ENCODE measurements at places on chromosomes 11 and 22.

- DNase-seq, result no peak
Observed at GRCh38 chr11:31512117-31512516, 2.5 kb downstream of the ELP4 start.

DNA sequence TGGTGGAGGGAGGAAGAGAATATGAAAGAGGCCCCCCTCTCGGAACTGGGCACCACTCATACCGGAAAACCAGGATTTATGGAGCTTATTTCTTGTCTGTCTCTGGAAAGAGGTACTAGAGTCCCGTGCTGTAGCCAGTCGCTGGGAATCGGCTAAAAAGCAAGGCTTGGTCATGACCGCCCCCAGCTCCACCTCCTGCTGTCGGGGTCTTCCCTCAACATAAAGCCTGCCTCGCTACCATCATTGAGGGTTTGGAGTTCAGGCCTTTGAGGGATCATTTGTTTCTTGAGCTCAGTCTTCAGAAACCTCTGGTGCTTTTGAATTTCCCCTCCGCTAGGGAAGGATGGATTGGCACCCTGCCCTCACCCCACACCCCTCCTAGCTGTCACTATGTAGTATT, 97.1 kb downstream of the TSPAN18 start:
- no peak for DNase-seq

DNA sequence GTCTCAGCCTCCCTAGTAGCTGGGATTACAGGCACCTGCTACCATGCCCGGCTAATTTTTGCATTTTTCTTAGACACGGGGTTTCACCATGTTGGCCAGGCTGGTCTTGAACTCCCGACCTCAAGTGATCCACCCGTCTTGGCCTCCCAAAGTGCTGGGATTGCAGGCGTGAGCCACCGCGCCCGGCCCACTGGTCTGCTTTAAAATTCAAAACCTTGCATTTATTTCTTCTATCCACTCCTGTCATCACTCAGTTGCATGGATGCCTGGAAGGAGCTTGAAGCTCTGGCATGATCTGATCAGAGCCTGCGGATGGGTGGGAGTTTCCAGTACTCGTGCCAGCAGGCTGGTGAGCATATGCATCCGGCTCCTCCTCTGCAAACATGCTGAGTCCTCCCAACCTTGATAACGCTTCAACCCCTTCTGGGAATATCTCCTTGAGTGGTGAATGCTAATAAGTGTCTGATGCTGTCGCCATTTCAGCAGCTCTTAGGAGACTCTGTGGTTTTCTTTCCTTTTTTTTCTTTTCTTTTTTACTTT, 39.6 kb downstream of the UBASH3B start:
- peak; percentile 56 for DNase-seq

GRCh38 chr11:20045098-20045688, 115.1 kb downstream of the DBX1 start:
- no peak for DNase-seq

DNA sequence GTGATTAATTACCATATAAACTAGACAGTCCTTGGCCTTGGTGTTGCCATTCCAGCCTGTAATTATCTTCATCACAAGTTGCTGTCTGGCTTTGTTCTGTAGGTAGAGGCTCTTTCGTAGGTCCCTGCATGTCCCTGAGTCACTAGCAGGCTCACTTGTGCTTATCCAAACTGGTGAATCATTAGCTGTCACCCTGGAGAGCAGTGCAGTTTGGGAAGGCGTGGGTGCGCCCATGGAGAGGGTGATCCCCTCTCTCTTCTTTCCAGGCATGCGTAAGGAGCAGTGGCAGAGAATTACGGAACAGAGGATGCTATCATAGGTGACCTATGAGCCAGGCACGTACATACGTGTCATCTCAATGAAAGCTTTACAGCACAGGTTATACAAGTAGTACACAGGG, 11.0 kb upstream of the EHF start:
- no peak for DNase-seq

DNA sequence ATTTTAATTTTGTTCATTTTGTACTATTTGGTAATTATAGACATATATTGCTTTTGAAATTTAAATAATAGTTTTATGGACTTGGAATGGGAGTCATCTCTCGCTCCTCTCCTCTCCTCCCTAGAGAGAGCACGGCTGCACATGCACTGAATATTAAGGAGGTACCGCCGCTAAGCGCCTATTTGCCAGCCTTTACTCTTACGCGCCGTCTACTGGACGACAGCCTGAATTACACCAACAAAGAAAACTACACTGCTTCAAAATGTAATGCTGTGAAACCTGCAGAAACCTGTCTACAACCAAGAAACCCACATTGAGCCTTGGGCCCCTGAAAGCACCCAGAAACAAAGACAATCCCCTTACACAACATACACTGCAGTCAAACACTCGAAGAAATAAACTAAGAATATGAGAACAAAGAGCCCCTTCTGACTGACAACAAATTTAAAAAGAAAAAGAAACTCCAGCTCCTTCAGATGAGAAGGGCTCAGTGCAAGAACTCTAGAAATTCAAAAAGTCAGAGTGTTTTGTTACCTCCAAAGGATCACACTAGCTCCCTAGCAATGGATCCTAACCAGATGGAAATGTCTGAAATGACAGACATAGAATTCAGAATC, 737.2 kb downstream of the LRRC4C start:
- DNase-seq, result peak; percentile 8

- DNase-seq, result no peak
Observed at GRCh38 chr22:29797351-29797750, 30.2 kb downstream of the UQCR10 start.

- no peak for DNase-seq
Observed at GRCh38 chr11:26762089-26762488, 40.2 kb upstream of the SLC5A12 start.

DNA sequence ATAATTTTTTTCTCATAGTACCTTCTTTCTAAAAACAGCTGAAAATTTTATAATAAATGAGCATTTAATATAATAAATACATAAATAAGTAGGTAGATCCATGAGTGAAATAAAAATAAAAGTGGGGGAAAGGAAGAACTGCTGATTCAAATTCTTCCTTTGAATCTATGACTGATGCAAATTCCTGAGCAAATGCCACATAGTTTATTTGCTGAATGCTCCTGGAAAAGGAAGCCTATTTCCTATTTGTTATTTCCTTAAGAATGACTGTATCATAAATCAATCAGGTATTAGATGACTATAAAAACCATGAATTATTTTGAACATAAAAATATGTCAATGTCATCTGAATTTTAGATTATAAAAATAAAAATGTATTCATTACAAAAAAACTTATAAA, 16.6 kb downstream of the BTBD10 start:
- no peak for DNase-seq

GRCh38 chr11:35740061-35740799, 77.7 kb downstream of the TRIM44 start:
- no peak for DNase-seq

DNA sequence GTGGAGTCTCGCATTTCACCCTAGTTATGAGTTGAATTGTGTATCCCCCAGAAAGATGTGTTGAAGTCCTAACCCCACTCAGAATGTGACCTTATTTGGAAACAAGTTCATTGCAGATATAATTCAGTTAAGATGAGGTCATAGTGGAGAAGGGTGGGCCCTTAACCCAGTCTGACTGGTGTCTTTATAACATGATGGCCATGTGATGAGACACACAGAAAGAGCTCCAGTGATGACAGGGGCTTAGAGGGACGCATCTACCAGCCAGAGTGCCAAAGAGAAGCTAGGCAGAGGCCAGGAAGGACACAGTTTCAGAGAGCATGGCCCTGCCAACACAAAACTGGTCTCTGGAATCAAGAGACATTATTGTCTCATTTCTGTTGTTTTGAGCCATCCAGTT, 50.3 kb downstream of the LARGE1 start:
- DNase-seq, result no peak

GRCh38 chr22:48079505-48080290, 1317.2 kb downstream of the TBC1D22A start:
- DNase-seq, result no peak

- no peak for DNase-seq
Observed at GRCh38 chr22:36734171-36735058, 30.9 kb upstream of the CACNG2 start.

DNA sequence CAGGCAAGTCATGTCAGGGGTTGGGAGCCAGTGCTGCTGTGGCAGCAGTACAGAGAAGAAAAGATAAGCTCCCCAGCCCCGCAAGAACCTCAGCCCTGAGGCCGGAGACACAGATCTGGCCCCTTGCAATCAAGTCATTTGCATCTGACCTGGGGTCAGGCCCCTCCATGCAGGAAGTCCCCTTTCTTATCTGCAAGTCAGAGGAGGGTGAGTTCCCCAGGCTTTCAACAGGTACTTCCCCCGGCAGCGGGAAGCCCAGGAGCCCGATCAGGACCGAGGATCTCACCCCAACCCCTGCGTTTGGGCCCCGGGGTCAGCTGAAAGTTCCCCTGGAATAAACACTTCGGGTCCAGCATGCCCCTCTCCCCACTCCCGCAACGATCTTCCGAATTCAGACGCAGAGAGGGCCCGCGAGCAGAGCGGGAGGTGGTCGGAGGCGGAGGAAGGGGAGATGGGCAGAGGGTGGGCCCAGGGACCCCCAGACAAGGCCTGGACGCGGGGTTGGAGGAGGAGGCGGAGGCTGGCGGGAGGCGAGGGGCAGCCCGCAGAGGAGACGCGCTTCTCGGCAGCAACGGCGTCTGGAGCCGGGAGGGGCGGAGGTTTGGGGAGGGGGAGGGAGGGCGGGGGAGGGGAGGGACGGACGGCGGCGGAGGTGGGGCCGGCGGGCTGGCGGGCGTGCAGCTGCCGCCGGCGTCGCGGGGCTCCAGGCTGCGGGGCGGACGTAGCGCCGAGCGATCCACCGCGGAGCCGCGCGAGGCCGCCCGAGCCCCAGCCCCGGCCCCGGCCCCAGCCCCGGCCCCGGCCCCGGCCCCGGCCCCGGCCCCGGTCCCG, at the start of gene TSPAN18:
TSPAN18 (plus strand) TSS at position 680 of the 831 bp plus-strand sequence. CDS start 179,455 bp downstream, outside the sequence.
- peak; percentile 85 for DNase-seq

DNA sequence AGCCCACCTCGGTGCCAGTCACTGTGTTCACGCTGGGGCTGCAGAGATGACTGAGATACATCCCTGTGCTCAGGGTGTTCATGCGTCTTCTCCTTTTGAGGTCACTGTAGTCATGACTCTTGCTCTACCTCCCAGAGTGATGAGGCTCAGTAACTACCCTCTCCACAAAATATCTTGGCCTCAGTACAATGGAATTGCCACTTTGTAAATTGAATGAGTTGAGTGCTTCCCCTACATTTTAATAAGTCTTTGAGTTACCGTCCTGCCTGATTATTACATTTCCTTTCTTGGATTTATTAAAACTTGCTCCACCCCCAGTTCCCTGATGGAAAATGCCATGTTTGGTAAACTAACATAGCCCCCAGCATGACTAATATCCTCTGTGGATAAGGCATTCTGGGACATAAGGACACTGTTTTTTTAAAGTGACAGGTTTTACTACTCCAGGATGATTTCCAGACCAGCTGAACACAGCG, 15.9 kb downstream of the PRSS23 start:
- DNase-seq, result no peak

- DNase-seq, result no peak
Observed at GRCh38 chr22:36470162-36470993, 11.1 kb downstream of the TXN2 start.

DNA sequence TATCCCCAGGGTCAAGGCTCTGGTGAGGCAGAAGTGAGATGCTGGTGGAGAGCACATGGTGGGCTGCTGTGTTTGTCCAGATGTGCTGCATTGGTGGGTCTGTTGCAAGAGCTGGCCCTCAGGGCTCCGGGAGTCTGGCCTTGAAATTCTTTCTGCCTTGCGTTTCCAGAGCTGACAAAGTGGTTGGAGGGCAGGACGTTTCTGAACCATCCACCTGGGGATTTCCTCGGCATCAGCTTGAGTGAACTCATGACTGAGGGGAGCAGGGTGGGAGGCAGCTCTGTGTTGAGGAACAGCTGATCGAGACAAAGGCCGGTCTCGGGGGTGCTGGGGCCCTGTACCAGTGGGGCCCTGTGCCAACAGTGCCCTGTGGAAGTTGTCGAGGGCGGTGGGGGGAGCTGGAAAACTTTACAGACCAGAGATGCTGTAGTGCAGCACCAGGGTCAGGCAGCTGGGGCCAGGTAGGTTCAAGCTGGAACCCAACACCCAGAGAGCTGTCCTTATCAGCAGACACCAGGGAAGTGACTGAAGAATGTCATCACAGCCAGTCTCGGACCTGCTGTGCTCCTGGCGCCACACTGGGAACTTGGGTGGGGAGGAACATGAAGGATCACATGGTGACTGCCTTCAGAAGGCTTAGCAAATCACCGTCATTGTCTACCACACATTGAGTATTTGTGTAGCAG, 4.9 kb downstream of the TSKU start:
- no peak for DNase-seq

- DNase-seq, result no peak
Observed at GRCh38 chr11:117544130-117544800, 216.6 kb downstream of the CEP164 start.

GRCh38 chr11:126185259-126186024, 26.0 kb downstream of the RPUSD4 start:
- DNase-seq, result no peak

- no peak for DNase-seq
Observed at GRCh38 chr11:130220311-130221035, 60.9 kb downstream of the ST14 start.

DNA sequence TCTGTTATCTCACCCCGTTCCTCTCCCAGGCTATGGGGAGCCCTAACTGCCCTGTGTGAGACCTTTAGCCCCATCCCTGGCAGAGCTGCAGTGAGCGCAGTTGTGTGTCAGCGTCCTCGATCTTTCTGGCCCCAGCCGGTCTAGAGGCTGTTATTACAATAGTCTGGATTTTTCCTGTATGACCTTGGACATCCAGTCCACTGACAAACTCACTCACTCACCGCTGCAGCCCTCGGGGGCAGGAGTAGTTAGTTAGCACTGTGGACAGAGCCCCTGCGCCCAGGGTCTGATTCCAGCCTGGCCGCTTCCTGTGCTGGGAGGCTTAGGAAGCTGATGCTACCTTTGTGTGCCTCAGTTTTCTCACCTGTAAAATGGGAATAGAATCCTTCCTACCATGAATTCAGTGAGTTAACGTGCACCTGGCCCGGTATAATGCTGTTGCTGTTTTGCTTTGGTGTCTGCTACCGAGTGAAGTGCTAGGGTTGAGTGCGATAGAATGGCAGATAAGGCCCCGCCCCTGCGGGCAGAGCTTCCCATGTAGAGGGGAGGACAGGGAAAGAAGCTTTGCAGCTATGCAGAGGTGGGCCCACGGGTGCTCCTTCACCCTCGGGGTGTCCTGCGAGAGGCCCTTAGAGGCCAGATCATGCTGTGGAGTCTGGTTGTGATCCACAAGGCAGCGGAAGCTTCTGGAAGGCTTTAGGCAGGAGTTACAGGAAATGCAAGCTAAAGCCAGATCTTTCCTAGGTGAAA, 3.0 kb downstream of the LRP5 start:
- DNase-seq, result no peak

All from CMK (cell line).